ENCODE measurements at places on chromosomes 11 and 22. TPM values are rescaled to one million over a fixed set of nuclear protein-coding genes. Genes with fewer than 3 reads are reported as not detected.

NEU3 gene
- 5.4 TPM for total RNA-seq

SCGB1D2 gene
- not detected for total RNA-seq

NRXN2 gene
- total RNA-seq: not detected

LDHAL6A gene
- total RNA-seq: not detected

KCNE3 gene
- 0.11 TPM for total RNA-seq

OR8A1 gene
- not detected for total RNA-seq

TEX12 gene
- not detected for total RNA-seq

RRP8 gene
- 11.8 TPM for total RNA-seq

TREH gene
- total RNA-seq: not detected

CLMP gene
- total RNA-seq: 0.26 TPM

SERPIND1 gene
- not detected for total RNA-seq

MUC2 gene
- total RNA-seq: not detected

SPTBN2 gene
- 12.6 TPM for total RNA-seq

TRMT2A gene
- 29.1 TPM for total RNA-seq

PANX1 gene
- 25.2 TPM for total RNA-seq

PATE2 gene
- 0.22 TPM for total RNA-seq

MRGPRX4 gene
- total RNA-seq: 0.87 TPM

KCTD14 gene
- total RNA-seq: 0.11 TPM

OOSP1 gene
- total RNA-seq: 0.11 TPM

ENDOD1 gene
- total RNA-seq: 89.2 TPM

OR2AT4 gene
- not detected for total RNA-seq

HIC2 gene
- total RNA-seq: 2.4 TPM

OR56A1 gene
- total RNA-seq: not detected

SORL1 gene
- 0.09 TPM for total RNA-seq

BACE1-AS gene
- total RNA-seq: 2.1 TPM

SMIM38 gene
- total RNA-seq: 0.09 TPM

CDC42EP2 gene
- total RNA-seq: 8.2 TPM

OR51B4 gene
- total RNA-seq: not detected

GPHA2 gene
- total RNA-seq: not detected

CCND1 gene
- 116 TPM for total RNA-seq
